ENCODE measurements at places on chromosomes 5 and 9.

DNA sequence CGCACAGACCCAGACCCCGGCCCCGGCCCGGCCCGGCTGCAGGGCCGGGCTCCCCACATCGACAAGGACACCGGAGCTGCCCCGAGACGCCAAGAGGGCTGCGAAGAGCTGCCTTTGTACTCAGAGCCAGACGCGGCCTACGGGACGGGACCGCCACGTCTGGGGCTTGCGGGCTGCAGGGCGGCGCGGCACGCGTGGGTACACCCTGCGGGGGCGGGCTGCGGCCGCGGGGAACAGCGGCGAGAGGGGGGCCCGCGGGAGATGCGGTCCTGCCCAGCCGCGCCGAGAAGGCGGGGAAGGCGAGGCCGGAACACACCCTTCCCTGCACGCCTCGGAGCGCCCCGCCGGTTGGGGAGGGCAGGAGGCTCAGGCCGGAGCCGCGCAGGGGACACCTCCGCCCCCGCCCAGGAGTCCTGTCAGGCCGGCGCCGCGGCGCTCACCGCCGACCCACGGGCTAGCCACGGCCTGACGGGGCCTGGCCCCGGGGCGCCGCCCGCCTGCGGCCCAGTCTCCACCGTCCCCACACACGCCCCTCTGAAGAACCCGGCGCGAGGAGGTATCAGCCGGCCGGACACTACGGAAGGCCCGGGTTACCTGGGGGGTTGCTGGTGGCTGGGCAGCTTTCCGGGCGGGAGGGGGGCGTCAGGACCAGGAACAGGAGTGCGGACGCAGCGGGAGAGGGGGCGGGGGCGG, 478 bp downstream of the RAB14 start:
- no peak for DNase-seq

DNA sequence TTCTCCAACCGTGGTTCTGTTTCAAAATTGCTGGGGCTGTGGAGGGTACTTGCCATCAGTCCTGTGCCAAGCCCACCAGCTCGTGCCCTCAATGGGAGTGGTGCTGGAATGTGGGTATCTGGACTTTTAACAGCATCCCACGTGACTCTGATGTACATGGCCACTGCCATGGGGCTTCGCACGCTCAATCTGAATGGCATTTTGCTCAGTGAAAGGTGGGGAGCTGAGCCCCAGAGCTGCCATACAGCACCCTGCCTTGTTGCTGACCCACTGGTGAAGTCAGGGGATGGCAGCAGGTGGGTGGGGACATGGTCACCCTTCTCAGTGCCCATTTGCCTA, 16.6 kb upstream of the SYNPO start:
- no peak for DNase-seq

DNA sequence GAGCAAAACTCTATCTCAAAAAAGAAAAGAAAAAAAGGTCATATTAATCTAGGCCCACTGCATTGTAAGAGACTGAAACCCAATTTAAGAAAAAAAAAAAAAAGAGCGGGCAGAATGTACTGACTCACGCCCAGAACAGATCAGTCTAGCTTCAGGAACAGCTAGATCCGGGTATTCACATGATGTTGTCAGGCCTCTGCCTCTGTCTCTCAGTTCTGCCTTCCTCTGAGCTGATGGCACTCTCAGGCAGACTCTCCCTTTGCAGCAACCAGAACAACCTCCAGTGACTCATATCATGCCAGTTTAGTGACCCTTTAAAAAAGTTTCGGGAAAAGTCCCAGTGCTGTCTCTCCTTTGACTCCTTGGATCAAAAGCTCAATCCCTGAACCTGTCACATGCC, 53.0 kb downstream of the NEURL1B start:
- DNase-seq = no peak

DNA sequence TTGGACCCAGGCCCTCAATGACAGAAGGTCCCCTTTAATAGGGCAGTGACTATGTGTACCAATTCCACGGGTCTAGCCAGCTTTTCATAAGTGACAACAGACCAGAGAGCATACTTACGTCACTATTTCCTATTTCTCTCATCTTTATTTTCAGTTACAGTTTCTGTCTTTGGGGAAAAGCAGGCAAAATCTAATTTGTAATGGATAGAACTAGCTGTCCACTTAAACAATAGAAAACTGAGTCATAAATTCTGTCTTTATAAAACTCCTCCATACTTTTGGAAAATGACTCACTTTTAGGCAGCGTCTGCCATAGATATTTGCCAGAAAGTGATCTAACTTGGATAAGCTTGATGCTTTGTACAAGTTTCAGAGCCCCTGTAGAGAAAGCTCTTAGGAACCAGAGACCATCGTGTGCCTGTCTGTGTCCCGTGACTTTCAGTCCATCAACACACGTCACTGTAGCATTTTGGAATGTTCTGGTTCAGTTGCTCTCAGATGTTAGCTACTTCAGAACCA, 101.9 kb downstream of the F2RL2 start:
- DNase-seq = no peak

DNA sequence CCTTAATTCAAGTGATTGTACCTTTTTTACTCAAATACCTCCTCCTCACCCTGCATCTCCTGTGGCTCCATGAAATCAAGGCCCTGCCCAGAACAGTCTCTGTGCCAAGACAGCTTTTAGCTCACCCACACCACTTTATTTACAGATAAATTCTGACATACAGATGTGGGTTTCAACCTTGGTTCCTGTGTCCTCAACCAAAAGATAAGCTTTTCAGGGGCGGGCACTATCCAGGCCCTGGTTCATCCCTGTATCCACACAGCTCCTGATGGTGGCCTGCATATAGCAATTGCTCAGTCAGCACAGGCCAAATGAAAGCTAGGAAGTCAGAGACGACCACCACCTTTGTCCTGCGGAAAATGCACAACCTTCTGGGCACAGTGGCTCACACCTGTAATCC, 8.3 kb downstream of the SHB start:
- no peak for DNase-seq

All from hippocampal formation (tissue), 2 donors.